ENCODE measurements at places on chromosomes 5 and 9.

DNA sequence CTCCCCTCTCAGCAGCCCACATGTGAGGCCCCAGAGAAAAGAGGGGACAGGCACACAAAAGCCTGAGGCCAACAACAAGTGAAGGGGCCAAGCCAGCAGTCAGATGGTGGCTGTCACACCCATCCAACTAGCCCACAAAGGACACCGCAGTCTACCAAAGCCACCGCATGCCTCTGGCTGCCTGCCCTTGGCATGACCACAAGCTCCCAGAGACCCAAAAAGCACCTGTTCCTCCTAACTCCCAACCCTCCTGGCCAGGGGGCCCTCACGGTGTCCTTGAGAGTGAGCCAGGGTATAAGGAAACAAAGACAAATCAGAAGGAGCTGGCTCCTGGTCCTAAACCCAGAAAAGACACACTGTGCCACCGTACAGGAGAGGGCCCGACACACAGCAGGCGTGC is 77.8 kb upstream of the LRRTM2 start:
- DNase-seq, result no peak

DNA sequence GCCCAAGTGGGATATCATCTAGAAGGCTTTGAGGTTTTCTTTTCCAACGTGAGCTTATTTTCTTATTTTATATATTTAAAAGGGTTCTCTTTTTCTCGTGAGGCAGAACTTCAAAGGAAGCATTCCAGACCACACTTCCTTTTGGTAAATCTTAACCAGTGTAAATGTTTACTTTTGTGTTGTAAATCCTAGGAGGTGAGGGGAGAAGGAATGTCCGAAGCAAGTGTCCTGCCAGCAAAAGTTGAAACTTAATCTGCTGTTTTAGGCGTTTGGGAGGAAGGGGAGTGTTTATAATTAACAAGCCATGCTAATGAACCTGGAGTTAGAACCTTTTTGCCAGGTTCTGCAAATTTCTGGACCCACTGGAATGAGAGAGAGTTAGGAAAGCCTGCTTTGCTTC is 37.9 kb downstream of the WWC1 start:
- peak; percentile 35 for DNase-seq

DNA sequence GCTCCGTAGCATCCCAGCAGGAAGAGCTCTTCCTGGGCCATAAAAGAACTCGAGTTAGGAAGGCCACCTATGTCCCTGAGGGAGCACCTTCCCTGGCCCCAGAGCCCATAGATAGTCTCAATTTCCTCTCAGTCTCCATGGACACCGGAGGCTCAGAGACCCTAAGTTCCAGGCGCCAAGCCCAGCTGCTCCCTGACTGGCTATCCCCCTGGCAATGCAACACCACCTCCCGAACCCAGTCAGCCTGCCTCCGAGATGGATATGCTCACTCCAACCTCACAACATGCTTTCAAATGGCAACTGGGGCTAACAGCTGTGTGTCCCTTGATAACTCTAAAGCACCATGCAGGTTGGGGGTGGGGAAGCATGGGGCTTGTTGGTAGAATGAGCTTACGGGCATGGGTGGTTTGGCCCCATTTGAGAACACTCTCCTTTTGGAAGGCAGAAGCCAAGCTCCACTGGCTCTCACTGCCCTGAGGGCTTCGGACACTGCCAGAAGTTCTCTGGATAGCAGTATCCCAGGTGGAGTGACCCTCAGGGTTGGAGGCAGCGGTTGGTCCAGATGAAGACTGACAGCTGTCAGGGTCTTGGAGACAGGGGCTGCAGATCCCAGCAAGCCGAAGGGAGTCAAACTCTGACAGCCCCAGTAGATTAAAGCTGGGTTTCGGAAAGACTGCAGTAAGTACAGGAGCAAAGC is 165.3 kb downstream of the PAX5 start:
- DNase-seq, result no peak

DNA sequence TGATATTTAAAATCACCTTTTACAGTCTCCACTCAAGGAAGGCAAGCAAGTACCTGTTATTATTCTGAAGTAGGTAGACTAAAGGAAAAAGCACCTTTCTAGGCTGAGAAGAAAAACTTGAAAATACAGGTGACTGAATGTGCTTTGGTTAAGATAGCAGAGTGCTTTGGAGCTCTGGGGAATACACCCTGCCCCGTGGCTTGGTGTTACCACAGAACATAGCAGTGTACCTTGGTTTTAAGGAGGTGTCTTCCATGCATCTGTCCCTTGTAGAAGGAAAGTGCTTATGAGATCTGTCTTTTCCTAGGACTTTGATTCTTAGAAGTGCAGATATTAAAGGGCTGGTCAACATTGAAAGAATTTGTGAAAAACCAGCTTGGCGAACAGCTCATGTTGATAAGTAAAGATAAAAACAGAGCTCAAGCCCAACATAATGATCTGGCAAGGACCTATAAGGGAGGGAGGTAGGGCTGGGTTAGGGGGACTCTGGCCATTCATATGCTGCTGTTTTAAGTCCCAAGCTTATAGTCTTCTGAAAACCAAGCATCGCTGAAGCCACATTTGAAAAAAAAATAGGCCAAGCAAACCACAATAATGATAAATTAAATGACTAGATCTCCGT is 66.8 kb downstream of the ZNF608 start:
- no peak for DNase-seq

DNA sequence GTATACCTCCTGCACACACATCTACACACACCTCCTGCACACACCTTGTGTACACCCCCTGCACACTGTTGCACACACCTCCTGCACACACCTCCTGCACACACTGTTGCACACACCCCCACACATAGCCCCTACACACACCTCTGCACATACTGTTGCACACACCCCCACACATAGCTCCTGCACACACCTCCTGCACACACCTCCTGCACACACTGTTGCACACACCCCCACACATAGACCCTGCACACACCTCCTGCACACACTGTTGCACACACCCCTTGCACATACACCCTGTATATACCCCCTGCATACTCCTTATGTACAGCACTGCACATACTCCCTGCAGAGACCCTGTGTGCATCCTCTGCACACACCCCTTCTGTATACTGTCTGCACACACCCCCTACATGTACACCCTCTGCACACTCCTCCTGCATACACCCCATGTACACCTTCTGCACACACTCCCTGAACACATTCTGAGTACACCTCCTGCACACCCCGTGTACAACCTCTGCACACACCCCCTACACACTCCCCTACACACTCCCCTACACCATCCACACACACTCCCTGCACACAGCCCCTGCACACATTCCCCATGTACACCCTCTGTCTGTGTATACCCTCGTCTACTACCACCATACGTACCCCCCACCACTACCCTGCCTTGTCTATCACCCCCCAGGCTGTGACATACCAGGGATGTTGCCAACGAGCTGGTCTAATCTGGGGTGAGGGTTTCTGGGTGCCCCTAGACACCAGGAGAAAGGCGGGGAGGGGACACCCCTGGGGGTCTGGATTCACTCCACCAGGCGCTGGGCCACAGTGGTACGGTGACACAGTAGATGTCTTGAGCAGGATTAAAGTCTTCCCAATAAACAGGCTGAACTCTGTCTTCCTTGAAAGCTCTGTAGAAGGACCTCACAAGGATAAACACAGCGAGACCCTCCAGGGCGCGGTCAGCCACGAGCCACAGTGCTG is 1.1 kb upstream of the CEP72 start:
- DNase-seq, result no peak

DNA sequence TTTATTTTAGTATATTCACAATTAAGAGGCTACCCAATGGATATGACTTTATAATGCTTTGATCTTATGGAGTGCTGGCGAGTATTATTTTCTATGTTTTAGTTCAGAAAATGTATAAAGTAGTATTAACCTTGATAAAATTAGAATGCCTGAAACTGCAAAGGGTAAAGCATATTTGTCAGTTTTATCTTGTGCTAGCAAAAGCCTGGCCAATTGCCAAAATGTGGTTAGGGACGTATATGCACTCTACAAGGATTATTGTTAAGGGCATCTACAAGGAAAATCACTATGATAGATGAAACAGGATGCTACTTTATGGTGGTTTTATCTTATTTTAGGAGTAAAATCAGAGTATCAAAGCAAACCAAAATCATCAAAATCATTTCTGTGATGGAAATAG is 281.7 kb downstream of the CCDC171 start:
- DNase-seq, result peak; percentile 6

GRCh38 chr9:136679431-136679941 is 7.8 kb downstream of the AGPAT2 start:
- DNase-seq, result peak; percentile 95

DNA sequence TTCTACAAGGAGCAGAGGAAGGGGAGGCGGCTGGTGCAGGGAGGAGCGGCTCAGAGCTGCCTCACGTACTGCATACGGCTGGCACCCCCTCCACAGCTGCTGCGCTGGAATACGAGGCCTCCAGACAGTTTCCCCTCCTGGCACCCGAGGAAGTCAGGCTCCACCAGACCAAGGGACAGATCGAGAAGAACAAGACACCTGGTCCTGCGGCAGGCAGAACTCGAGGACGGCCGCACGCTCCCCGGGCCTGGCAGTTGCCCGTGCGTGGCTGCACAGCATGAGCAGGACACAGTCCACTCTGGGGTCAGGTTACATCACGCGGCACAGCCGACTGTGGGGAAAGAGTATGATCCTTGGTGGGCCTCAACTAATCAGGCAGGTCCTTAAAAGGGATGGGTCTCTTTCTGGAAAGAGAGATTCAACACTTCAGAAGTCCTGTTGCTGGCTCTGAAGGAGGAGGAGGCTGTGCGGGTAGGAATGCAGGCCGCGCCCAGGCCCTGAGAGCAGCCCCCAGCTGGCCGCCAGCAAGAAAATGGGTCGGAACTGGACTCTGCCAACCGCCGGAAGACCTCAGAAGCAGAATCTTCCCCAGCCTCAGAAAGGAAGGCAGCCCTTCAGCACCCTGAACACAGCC is 11.6 kb downstream of the UBAC1 start:
- DNase-seq, result no peak

GRCh38 chr5:157126-157715 is 34.1 kb upstream of the LRRC14B start:
- DNase-seq, result no peak

DNA sequence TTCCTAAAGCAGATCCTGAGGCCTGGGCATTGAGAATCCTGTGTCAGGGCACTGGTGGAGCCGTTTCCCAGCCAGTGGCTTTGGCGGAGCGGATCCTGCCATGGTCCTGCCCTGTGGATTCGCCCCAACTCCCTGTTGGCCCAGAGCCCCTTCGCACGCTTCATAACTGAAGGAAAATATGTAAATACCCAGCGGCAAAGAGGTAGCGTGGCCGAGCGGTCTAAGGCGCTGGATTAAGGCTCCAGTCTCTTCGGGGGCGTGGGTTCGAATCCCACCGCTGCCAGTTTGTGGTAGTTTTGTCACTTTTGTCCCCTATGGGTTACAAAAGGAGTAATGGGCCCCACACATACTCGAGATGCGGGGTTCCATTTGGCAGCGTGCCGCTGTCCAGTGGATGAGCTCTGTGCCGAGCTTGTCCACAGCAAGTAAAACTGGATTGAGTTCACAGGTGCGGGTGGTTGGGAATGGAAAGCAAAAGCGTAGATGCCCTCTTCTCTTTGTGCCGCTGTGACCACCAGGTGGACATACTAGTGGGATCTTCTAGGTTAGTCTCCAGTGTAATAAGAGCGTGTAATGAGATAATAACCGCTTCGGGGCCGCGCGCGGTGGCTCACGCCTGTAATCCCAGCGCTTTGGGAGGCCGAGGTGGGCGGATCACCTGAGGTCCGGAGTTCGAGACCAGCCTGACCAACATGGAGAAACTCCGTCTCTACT is 17.3 kb downstream of the TRIM7 start:
- DNase-seq, result peak; percentile 80

- no peak for DNase-seq
Measured at GRCh38 chr5:83924171-83924570, 203.5 kb upstream of the HAPLN1 start.

DNA sequence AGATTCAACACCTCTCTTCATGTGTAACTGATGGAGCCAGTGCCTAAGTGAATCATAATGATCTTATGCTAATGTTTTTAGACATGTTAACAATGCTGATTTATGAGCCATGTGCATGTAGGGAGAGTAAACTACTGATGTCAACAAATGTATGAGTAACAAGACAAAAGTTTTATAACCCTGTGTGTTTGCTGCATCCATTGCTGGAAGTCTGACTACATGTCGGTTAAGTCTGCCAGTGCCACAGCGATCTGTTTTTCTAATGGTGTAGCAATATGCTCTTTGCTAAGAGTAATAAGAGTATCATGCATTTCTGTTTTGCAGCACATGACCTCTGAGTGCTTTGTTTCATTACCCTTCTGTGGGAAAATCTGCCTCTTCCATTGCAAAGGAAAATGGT is 26.4 kb upstream of the TMOD1 start:
- DNase-seq, result no peak

GRCh38 chr5:14958188-14958587 is 86.6 kb upstream of the ANKH start:
- no peak for DNase-seq

DNA sequence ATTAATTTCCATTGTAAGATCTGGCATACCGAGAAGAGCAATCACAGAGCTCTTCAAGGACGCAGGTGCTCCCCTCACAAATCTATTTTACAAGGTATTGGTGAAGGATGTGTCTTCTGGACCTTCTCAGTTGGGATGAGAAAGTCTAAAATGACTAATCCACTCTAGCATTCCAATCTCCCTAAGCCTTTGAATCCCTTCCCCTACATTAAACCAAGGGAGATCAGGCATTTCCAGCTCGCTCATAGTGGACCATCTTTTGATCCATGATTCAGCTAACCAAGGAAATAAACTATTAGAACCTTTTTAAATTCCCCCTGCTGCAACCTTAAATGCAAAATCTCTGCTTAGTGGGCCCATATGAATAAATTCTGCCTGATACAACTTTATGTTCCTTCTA is 95.9 kb upstream of the FBN2 start:
- DNase-seq, result no peak

- no peak for DNase-seq
Measured at GRCh38 chr9:107898761-107899160, 409.2 kb upstream of the KLF4 start.

- no peak for DNase-seq
Measured at GRCh38 chr9:34158362-34158869, 20.4 kb upstream of the UBAP1 start.

- DNase-seq, result peak; percentile 50
Measured at GRCh38 chr9:112012026-112012902, 115.7 kb downstream of the UGCG start.

- DNase-seq, result no peak
Measured at GRCh38 chr9:129276486-129277230, 98.6 kb upstream of the IER5L start.
